ENCODE measurements at places on chromosomes 13 and 19.

DNA sequence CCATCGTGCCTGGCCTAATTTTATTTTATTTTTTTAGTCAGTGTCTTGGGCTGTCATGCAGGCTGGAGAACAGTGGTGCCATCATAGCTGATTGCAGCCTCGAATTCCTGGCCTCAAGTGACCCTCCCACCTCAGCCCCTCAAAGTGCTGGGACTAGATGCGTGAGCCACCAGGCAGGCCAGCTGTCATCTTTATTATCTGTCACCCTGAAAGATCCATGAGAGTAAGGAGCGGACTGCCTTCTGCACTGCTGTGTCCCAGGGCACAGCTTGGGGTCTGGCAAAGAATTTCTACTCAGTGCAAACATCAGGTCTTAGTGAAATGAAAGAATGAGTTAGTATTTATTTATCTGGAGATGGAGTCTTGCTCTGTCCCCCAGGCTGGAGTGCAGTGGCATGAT is 9.5 kb upstream of the TLE5 start:
- DNase-seq, result no peak

DNA sequence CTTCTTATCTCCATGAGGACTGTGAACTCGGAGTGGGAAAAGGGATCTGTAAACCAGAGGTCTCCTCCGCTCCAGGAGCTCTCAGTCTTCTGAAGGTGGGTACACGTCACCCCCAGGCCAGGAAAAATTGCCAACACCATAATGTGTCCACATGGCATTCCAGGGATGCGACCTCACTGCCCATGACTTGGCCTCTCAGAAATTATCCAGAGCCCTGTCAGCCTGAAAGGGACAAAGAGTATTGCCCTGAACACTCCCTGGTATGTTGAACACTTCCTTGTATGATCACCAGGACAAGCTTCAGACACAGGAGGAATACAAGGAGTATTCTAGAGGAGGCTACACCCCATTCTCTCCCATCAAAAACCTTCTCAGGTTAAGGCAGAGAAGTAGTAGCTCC is 81.0 kb upstream of the SLC7A1 start:
- DNase-seq, result peak; percentile 1

DNA sequence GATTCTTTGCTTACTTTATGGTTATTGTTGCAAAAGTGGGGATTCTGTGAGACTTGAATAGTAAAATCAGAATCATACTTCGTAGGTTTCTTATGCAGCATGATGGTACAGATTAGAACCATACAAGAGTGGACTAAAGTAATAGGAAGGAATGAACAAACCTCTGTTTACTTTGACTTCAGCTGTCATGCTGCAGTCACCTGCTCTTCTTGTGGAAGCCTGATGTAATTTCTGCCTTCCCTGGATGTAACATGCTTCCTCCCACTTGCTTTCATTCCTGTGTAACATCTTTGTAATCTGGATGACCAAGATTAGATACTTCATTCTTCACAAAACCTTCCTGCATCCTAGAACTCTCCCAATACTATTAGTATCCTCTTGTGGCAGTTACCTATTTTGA is 235.0 kb downstream of the PCCA start:
- DNase-seq, result no peak

- no peak for DNase-seq
Measured at GRCh38 chr19:48964205-48965039, 687 bp upstream of the FTL start.

- peak; percentile 41 for DNase-seq
Measured at GRCh38 chr19:17205237-17206140, 9.7 kb upstream of the USE1 start.

Measured in RKO (cell line).